Activated CD4-positive, alpha-beta T cell treated with anti-CD3 and anti-CD28 coated beads, Interleukin-2, amount 50 U/mL, for 16 hours (primary cell): ENCODE measurements at places on chromosomes 4 and X.

DNA sequence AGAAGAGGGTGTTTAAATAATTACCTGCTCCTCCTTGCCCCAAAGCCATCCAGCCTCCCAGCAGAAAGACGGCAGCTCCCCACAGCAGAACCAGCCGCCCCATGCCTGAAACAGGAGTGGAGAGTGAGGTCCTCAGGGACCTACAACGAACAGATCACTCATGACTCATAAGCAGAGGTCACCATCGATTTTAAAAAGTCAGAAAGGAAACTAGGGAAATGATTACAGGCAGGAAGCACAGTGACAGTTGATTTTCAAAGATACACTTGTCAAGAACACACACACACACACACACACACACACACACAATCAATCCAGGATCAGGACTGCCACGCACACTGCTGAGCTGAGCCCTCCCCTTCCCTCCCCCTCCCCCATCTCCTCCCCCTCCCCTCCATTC, at the start of gene CRLF2:
Gene CRLF2, minus strand, starts transcription at position 118 of the 400 bp plus-strand sequence. Its CDS starts 15 bp downstream, at position 103.
- DNase-seq, result peak; percentile 72

DNA sequence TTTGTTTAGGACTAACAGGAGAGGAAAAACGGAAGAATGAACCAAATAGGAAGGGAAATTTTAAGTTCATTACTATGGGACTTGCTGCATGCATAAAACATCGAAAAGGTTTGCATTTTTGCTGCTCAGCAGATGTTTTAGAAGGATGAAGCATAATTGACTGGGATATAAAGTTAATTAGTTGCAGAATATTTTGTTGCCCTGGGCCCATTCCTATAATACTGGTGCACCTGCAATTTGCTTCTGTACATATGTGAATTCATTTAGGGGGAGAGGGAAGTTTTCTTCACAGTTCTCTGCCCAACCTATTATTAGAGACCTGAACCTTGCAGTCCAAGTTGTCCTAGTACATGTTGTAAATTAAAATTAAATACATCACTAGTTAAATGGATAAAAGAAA, 232.0 kb downstream of the UGT8 start:
- DNase-seq, result no peak

DNA sequence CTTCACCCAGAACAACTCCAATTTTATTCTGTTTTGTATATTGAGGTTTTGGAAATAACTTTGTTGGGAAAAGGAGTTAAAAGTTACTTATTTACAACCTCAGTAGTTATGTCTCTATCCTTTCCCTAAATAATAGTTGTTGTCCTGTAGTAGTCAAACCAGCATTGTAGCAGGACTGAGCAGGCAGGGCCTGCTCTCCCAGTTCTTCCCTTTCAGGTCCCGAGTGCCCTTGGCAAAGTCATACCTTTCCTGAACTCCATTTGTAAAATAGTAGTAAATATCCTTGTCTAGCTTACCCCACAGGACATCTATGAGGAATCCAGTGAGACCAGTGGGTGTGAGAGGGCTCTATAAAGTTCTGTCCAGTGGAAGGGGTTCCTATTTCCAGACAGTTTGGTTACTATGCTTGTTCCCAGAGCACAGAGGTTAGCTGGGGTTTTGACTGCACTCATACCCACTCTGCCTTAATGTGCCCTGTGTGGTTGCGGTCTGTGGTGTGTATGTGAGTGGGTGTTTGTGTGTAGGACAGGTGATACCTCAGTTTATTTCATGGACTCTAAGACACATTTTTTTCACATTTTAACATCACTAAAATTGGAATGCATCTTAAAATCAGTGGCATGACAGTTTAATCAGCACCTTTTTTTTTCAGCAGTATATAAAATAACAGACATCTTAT, 136.3 kb downstream of the AMMECR1 start:
- no peak for DNase-seq

DNA sequence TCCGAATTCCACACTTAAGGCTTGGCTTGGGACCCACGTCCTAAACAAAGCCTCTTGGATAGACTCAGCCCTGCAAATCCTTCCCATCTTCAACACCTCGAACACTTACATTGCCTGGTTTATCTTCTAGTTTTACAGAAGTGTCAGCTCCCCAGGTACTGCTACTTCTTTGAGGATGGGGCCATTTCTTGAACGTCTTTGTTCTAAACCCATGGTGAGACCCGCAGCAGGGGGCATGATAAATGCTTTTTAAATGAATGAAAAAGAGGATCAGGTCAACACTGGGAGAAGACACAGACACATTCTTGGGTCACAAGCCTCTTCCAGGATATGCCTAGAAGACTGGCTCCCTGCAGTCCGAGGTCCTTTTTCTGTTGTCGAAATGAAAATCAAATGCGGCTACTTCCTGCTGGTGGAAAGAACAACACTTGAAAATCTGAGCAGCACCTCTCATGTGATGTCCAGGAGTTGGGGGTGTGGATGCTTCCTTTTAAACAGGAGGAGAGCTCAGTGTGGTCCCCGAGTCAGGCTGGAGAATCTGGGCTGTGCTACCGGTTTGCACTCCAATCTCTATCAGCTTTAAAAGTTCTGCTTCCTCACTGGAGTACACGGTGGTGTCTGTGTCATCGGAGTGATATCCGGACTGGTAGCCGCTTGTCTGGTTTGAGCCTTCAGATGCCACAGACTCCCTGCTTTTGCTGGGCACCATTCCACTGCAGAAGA, 45.8 kb downstream of the KDR start:
- no peak for DNase-seq

- DNase-seq, result no peak
Measured at GRCh38 chrX:107542500-107542899, 85.8 kb upstream of the PRPS1 start.

DNA sequence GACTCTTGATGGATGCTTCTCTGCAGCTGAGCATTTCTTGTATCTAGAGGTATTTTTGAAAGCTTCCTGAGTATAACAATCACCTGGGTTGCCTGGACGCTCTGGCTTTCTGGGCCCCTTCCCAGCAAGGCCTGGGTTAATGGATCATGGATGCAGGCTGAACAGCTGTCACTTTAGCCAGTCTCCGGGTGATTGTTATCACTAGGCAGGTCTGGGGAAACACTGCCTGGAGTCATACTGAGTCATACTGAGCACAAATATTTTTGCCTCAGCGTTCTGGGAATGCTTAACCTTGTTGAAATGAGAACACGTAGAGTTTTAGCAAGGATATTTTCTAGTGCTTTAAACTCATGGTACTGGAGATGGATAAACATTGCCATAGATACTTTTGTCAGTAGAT, 102.6 kb downstream of the PHEX start:
- no peak for DNase-seq

DNA sequence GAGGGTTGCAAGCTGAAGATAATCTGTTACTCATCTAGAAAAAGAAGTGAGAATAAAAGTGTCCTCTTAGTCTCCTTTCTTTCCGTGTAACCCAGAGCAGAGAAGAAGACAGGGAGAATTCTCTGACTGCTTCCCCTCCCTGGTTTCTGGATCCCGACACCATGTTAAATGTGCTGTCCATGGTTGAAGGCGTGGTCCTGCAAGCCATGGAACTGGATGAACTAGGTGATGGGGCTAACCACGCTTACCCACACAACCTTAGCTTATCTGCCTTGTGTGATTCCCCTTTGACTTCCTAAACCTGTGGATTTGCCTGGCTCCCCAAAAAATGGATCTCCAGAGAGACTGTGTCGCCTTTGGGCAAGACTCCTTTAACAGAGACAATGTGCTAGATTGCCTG, 907.6 kb downstream of the FSTL5 start:
- no peak for DNase-seq

DNA sequence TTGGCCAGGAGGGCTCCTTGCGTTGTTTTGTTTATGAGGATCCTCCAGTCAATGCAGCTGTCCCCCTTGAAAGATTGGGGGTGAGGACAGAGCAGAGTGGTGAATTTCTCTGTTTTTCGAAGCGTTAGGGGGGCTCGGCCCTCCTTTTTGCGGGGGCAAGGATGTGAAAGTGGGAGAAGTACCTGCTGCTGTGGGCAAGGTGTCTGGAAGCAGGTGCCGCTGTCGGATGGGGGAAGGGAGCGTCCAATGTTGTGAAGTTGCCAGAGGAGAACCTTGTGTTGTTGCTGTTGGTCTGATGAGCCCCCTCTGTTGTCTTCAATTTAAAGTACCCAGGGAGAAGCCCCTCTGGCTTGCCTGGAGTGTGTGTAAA, 613 bp downstream of the GLRB start:
- DNase-seq, result no peak

DNA sequence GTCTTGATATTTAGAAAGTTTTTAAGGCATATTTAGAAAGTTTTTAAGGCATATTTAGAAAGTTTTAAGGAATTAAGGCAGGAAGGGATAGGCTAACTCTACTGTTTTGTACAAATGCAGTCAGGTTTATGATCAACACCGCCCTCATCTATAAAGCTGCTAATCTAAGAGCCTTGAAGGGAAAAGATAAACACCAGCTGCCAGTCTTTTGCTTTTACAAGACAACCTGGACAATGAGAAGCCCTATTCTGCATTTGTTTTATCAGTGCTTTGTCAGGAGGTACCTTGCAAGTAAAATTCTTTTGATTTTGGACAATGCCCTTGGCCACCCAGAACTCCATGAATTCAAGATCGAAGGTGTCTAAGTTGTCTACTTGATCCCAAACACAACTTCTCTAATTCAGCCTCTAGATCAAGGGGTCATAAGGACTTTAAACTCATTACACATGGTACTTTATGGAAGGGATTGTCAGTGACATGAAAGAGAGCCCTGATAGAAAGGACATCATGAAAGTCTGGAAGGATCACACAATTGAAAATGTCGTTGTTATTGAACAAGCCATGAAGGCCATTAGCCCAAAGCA, 39.8 kb downstream of the IL15 start:
- no peak for DNase-seq

- peak; percentile 14 for DNase-seq
Measured at GRCh38 chrX:118976599-118977340, 2.4 kb downstream of the LONRF3 start.

DNA sequence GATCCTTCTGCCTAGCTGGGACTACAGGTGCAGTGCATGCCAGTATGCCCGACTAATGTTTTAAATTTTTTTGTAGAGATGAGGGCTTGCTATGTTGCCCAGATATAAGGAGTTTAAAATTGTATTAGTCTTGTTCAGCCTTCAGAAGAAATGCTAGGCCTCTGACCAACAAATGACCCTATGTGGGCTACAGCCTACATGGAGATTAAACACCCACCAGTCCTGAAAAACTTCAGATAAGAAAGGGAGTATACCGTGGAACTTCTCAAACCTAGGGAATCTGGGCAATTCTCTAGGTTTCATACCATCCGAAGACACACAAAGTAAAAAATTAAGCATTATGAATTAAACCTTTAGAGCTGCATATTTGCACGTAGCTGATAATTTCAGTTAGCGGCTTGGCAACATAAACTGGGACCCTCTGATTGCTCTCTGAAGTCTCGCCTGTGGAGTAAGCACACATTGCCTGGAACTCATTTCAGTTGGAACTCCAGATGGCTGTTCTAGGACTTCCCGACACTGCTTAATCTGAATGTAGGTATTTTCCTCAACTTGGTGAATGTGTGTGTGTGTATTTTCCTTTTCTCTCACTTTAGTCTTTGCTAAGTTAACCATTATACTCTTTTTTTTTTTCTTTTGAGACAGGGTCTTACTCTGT, 33.0 kb downstream of the MOB1B start:
- DNase-seq, result no peak

GRCh38 chrX:133302775-133303445, 84.8 kb upstream of the TFDP3 start:
- no peak for DNase-seq

- DNase-seq, result no peak
Measured at GRCh38 chrX:9337046-9337445, 127.8 kb upstream of the TBL1X start.

DNA sequence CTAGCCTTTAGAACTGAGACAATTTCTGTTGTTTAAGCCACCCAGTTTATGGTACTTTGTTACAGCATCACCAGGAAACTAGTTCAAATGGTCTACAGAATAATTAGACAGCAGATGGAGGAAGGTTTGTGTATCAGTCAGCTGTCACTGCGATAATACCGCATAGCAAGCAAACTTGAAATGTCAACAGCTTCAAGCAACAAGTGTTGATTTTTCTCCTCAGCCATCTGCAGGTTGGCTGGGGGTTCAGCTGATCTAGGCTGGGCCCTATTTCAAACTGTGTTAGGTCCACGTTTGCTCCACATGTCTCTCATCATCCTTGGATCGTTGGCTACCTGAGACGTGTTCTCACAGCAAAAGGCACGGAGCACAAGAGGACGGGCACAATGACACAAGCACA, 19.2 kb upstream of the PHEX start:
- DNase-seq, result no peak

DNA sequence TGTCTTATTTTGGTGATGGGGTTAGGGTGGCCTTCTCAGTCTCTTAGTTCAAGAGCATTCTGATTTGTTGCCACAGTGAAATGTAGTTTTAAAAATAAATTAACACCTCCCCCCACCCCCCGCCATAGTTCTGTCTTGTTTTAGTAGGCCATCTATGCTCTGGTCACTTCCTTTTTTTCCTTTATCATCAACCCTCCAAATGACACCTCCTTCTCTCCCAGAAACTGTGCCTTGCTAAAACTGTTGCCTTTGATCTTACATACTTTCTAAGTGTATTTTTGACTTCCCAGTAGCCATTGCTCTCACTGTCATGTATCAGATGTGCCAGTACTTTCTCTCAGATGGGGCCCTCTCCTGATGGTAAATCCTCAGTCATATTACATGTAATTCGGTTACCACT, 14.5 kb upstream of the NDUFC1 start:
- DNase-seq, result no peak

DNA sequence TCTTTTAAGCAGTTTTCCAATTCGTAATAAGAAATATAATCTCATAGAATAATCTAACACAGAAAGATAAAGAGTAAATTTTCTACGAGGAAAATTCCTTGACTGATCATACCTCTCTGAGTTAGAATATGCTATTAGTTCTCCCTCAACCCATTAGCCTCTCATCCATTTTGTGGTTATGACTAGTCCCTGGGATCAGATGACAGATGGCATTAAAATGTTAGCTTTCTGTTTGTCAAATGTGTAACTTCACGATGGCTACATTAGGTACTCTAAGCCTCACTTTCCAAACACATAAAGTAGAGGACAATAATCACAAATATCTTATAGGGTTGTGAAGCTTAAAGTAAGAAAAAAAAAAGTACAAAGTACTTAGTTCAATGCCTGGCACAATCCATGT, 112.2 kb downstream of the ZAR1 start:
- no peak for DNase-seq

- DNase-seq, result no peak
Measured at GRCh38 chr4:11774346-11774745, 345.7 kb upstream of the HS3ST1 start.

GRCh38 chrX:101485212-101485949, at the start of gene ARMCX4:
Gene ARMCX4 (plus strand): TSS chrX:101485456. CDS start chrX:101488590, 3,134 bp downstream.
- peak; percentile 31 for DNase-seq

- no peak for DNase-seq
Measured at GRCh38 chr4:183345261-183345660, 23.0 kb upstream of the CLDN24 start.

- DNase-seq, result no peak
Measured at GRCh38 chrX:110241816-110242215, 76.1 kb downstream of the AMMECR1 start.

GRCh38 chrX:41604177-41604576, 84.6 kb upstream of the GPR34 start:
- DNase-seq, result no peak
